ENCODE measurements at places on chromosomes 6 and 20. TPM values are rescaled to one million over a fixed set of nuclear protein-coding genes. Genes with fewer than 3 reads are reported as not detected.

Gene ADAT2
- polyA plus RNA-seq = 4.3 TPM

Gene EBF4
- polyA plus RNA-seq = 0.60 TPM

Gene CCDC170
- polyA plus RNA-seq = 1.9 TPM

Gene CEP162
- 2.4 TPM for polyA plus RNA-seq

GRCh38 chr20:53513168-53513488 lies 80.5 kb downstream of the ZNF217 start:
- DNase-seq = no peak

GRCh38 chr6:157542414-157543160 lies 161.6 kb downstream of the ZDHHC14 start:
- no peak for DNase-seq

DNA sequence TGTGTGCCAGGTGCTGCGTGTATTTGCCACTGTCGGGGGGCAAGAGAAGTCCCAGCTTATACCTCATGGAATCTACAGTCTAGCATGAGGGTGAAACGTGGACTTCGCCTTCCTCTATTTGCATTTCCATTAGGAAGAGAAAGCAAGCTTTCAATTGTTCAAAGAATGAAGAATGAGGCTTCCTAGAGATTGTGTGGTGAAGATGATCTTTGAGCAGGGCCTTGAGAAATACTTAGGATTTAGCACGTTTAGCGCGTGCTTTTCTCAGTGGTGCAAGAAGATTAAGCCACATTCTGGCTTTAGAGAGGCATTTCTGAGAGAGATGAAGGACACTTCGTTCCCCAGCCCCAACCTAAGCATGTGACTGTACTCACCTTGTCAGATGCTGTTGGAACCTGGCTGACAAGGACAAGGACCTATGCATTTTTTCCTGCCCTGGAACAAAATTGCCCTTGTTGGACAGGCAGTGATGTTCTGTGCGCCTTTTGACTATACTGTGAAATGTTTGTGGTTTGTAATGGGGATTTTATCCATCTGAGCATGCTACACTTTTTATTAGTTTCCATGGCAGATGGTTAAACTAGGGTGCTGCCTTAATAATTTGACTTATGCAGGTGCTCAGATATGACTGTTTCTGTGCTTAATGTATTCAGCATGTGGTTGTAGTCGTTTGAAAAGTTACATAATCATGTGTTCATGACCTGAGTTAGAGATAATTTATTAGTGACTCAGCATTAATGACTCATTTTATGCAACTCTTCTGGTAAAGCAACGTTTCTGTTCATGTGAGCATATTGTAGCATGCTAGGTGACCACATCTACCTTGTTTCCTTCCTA lies 10.7 kb downstream of the TULP4 start:
- no peak for DNase-seq

DNA sequence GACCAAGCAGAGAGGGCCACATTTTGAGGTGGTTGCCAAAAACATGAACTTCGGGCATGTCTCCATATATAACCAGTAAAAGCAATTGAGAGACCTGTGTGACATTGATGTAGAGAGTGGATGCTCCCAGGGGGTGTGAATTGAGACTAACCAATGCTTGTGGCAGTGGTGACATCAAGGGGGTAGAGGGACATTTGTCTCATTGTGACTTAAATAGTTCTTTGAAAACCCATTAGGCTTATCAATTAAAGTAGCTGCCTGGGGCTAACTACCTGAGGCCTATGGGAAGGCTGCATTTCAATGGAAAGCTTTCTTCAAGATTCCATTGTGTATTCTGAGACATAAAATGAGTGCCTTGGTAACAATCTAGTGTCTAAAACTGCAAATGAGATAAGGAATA lies 82.1 kb upstream of the FABP7 start:
- no peak for DNase-seq
